NCI-H1105 treated with DMSO at 0.1 percent for 48 hours (cell line): ENCODE measurements at places on chromosomes 12 and 14.
A peak's percentile ranks its signal among the peaks of the same experiment; 100 is the strongest.

DNA sequence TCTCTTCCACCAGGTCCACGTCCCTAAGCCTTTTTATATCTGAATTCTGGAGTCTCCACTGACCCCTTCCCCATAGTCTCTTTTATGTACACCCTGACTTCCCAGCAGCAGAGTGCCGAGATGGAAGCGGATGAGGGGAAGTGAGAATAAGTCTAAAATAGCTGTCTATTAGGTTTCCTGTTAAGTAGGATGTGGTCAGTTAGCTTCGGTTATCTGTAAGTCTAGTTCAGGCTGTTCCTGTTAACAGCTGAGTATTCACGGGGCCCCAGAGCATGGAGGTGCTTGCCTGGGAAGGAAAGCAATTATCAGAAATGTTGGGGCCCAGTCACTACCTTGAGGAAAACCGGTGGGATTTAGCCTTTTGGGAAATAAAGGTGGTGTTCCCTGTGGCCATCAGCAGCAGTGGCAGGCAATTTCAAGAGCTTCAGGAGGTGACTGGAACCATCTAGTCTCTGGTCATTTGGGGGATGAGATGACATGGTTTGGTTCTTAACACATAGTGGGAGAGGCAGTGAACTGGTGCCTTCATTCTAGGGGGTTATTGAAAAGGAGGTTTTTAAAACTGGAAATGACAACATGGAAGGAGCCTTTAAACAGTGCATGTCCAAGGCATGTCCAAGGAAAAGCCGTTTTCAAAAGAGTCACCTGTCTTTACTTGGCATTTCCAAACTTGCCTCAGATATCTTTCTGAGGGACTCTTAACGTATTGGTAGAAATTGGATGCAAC, 21.8 kb downstream of the CHST11 start:
- DNase-seq: no peak

GRCh38 chr14:80385336-80385735, 174.0 kb upstream of the DIO2 start:
- no peak for DNase-seq

- no peak for DNase-seq
These were observed 106.3 kb downstream of the LRIG3 start for GRCh38 chr12:58814036-58814435.

DNA sequence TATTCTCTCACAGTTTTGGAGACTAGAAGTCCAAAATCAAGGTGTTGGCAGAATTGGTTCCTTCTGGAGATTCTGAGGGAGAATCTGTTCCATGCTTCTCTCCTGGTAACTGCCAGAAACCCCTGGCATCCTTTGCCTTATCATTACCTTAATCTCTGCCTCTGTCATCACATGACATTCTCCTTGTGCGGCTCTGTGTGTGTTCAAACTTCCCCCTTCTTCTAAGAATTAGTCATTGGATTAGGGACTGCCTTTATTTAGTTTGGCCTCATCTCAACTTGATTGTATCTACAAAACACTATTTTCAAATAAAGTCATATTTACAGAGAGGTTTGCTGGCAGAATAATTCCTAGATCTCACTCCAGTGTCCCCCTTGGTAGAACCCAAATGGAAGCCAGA, 68.9 kb downstream of the ZNF641 start:
- no peak for DNase-seq

GRCh38 chr14:21308132-21308478, 28.2 kb downstream of the RPGRIP1 start:
- no peak for DNase-seq

DNA sequence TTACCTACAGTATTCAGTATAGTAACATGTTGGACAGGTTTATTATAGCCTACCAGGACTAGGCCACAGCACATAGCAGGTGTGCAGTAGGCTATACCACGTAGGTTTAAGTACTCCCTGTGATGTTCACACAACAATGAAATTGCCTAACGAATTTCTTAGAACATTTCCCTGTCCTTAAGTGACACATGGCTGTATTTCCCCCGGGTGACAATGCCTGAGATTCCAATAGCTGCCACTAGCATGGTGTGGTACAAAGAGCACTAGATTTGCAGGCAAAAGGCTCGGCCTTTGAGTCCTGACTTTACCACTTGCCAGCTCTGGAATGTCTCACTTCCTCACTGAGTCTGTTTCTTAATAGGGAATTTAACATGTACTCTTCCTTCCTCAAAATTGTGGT, 19.7 kb downstream of the PTPN21 start:
- DNase-seq: no peak

DNA sequence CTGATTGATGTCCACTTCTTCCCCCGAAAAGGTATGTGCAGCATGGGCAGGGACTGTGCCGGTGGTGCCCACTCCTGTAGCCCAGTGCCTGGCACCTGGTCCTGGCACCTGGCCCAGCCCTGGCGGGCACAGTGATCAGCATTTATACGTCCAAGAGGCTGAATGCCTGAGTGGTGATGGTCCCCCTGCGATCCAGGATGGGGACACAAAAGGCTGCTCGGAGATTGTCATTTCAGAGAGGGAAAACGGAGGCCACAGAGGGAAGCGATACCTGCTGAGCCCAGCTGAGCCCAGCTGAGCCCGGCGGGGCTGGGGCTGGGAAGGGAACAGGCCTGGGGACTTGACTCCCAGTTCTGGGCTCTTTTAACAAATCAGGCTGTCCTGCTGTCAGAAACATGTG, 55.8 kb downstream of the PRIMA1 start:
- no peak for DNase-seq

- DNase-seq: no peak
These were observed 119.5 kb downstream of the PLEKHA5 start for GRCh38 chr12:19248929-19249602.

- peak; percentile 55 for DNase-seq
These were observed 363 bp upstream of the LMO3 start for GRCh38 chr12:16606201-16606849.

GRCh38 chr14:96616161-96616721, 114.1 kb downstream of the PAPOLA start:
- DNase-seq: no peak

DNA sequence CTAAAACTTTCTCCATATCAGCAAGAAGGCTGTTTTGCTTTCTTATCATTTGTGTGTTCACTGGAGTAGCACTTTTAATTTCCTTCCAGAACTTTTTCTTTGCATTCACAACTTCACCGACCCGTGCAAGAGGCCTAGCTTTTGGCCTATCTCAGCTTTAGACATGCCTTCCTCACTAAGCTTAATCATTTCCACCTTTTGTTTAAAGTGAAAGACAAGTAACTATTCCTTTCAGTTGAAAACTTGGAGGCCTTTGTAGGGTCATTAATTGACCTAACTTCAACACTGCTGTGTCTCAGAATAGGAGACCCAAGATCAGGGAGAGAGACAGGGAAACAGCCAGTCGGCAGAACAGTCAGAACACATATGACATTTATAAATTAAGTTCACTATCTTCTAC, 39.3 kb downstream of the BBS10 start:
- DNase-seq: no peak

- DNase-seq: peak; percentile 3
These were observed 1026.6 kb upstream of the TMEM132C start for GRCh38 chr12:127240249-127240929.

- peak; percentile 85 for DNase-seq
These were observed at the start of gene PPP1R36 for GRCh38 chr14:64549791-64550620. Gene PPP1R36, plus strand, starts transcription at chr14:64549961. Its CDS starts 37 bp downstream, at chr14:64549998.
